ENCODE measurements at places on chromosomes 13 and 19.

- DNase-seq = no peak
Measured at GRCh38 chr19:50269653-50270052, 59.5 kb downstream of the KCNC3 start.

- no peak for DNase-seq
Measured at GRCh38 chr13:99311748-99312492, 4.7 kb upstream of the GPR183 start.

DNA sequence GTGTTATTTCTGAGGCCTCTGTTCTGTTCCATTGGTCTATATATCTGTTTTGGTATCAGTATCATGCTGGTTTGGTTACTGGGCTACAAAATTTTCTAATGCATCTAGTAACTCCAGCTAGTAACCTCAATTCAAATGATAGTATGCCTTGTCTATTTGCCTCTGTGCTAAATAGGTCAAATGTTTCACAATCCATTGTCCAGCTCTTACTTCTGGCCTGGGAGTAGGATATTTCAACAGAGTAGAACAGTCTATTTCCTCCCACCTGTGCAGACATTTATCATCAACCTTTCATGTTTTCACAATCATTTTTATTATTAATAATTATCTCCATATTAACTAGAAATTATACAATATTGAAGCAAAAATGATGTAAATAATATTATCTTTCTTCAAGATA is 18.1 kb upstream of the NDFIP2 start:
- DNase-seq = no peak

DNA sequence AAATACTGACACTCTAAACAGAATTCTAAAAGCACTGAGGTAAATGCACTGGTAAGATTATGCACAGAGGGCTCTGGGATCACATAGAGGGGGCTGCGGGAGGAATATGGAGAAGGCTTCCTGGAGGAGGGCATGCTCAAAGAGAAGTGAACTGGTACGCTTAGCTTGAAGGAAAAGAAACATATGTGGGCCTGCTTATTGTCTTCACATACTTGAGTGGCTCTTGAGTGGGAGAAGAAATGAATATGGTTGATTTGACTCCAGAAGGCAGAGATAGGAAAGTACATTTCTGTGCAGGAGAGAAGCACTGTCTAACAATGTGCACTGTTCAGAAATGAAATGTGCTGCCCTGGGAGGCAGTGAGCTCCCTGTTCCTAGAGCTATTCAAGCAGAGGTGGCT is 91.1 kb downstream of the KL start:
- no peak for DNase-seq

DNA sequence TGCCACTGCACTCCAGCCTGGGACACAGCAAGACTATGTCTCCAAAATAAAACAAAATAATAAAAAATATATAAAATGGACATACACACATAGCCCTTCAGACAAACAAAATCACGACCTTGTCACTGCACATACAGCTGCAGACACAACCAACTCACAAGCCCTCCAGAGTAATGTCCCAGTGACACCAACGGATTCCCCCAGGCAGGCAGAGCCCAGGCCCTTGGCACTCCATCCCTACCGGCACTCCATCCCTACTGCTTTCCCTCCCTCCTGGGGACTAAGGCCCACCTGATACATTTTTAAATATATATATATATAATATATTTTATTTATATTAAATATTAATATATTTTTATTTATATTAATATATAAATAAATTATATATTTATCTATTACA is 18.5 kb downstream of the ZNF101 start:
- DNase-seq = no peak

DNA sequence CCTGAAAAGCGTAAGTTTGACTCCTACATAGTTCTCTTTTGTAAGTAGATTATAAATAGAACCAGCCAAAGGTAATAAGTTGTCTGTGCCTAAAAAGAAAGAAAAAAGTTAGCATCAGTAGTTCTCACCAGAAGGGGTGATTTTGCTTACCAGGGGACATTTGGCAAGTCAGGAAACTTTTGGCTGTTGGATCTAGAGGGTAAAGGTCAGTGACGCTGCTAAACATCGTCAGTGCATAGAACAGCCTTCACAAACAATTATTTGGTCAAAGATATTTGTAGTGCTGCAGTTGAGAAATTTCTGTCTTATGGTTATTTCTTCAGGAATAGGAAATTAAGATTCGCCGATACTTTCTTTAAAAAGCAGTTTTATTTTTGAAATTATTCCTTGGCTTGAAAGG is 2.0 kb downstream of the USPL1 start:
- no peak for DNase-seq

GRCh38 chr19:32396046-32396652 is 9.4 kb upstream of the DPY19L3 start:
- DNase-seq = peak; percentile 4

DNA sequence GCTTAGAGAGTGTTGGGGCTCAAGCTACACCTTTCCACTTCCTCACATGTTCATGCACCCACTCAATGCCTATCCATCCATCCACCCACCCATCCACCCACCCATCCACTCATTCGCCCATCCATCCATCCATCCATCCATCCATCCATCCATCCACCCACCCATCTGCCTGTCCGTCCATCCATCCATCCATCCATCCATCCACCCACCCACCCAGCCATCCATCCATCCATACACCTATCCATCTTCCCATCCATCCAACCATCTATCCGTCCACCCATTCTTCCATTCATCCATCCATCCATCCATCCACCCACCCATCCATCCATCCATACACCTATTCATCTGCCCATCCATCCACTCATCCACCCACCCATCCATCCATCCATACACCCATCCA is 13.1 kb upstream of the HOMER3 start:
- DNase-seq = no peak

DNA sequence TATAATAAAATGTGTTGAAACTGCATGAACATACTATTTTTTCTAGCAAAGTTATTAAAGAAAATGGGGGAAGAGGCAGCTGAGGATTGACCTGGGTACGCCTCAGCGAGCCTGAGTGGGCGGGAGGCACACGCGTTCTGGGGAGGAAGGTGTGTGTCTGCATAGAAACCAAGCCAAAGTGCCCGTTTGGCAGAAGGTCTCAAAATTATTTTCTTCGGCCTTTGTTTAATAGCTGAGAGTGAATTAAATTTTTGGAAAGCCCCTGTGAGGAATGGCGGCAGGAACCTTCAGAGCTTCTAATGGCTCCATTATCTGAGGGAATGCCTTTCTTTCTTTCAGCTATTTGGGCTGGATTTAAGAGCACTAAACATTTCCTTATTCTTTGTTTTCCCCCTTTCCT is 5.2 kb downstream of the ZIC2 start:
- DNase-seq = no peak

DNA sequence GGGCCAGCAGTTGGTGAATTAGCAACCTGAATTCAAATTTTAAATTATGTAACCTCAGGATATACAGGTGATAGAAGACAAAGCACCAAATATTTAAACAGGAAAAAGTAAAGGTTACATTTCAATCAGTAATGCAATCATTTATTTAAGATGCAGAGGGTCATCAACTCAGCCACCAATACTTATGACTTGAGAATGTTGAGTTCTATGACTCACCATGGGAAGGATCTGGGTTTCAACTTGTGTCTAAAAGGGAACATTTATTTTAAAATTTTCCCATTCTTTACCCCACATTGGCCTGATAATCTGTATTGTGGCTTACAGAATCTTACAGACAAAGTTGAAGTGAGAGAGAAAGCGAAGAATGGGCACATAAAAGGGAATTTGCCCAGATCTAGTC is 418.0 kb downstream of the NDFIP2 start:
- DNase-seq = no peak

DNA sequence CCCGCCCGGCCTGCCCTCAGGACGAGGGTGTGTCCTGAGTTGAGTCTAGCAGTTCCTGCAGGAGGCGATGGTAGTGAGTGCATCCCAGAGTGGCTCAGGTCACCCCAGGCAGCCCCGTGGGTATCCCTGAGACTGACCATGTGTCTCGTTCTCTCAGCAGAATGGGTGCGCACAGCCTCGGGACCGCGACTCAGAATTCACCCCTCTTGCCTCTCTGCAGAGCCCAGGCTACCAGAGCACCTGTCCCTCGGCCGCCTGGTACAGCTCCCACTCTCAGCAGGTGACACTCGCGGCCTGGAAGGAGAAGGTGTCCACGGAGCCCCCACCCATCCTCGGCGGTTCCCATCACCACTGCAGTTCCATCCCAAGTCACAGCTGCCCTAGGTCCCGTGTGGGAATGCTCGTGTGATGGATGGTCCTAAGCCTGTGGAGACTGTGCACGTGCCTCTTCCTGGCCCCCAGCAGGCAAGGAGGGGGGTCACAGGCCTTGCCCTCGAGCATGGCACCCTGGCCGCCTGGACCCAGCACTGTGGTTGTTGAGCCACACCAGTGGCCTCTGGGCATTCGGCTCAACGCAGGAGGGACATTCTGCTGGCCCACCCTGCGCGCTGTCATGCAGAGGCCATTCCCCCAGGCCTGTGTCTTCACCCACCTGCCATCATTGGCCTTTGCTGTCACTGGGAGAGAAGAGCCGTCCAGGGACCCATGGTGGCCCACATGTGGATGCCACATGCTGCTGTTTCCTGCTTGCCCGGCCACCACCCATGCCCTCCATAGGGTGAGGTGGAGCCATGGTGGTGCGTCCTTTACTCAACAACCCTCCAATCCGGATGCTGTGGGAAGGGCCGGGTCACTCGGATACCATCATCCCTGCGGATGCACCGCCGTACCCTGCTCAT is 87.1 kb upstream of the MCF2L start:
- DNase-seq = no peak

Measured in activated CD4-positive, alpha-beta T cell treated with anti-CD3 and anti-CD28 coated beads, Interleukin-2, amount 50 U/mL, for 48 hours (primary cell).